Ascending aorta (tissue), 2 donors: ENCODE measurements at places on chromosomes 13 and 19.

DNA sequence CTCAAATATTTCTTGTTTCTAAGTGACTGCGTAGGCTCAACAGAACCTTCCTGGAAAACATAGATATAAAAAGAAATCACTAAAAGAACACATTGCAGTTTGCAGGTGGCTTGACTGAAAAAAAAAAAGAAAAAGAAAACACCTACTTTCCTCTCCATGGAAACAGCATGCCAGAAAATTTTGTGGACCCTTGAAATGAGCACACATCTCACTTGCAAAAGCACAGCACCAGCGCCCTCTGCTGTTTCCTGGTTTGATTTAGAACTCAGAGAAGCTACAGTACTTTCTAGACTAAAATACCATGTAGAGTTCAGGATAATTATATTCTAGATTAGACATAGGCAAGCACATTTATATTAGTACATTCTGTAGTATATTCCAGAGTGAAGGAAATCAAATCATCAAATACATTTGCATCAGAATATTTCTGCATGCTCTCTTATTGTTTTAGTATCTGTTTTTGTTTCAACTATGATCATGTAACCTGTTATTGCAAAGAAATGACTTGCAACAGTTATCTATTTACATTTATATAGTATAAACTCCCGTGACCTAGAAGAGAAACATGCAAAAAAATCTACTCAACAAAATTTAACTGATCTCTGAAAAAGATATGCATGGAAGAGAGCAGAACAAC, 22.3 kb upstream of the XPO4 start:
- DNase-seq = peak; percentile 86
- no peaks in the 10 kb centered on the region for H3K27me3 ChIP-seq
- no peaks in the 10 kb centered on the region for H3K4me1 ChIP-seq
- no peak overlapping the region for H3K27ac ChIP-seq
- no peaks in the 10 kb centered on the region for H3K36me3 ChIP-seq

- H3K4me1 ChIP-seq = no peaks in the 10 kb centered on the region
- H3K4me3 ChIP-seq = no peak overlapping the region
- H3K27me3 ChIP-seq = no peaks in the 10 kb centered on the region
- H3K36me3 ChIP-seq = peaks cover 79% of the 10 kb centered on the region
Measured at GRCh38 chr19:1425102-1425837, 12.9 kb upstream of the RPS15 start.

DNA sequence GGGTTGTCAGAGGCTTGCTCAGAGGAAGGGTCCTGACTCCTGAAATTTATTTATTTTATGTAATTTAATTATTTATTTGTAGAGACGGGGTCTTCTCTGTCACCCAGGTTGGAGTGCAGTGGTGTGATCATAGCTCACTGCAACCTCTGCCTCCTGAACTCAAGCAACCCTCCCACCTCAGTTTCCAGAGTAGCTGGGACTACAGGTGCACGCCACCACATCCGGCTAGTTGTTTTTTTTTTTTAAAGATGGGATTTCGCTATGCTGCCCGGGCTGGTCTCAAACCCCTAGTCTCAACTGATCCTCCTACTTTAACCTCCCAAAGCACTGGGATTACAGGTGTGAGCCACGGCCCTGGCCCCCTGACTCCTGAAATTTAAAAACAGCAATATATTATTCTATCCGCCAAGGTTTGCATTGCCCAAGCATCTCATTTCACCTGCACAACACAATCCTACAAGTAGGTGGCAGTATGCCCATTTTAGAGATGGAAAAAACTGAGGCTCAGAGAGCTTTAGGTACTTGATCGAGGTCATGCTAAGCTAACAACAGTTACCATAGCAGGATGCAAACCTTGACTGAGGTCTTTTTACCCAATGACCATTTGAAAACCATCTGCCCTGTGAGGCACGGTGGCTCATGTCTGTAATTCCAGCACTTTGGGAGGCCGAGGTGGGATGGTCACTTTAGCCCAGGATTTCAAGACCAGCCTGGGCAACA, 18.1 kb downstream of the ARHGEF18 start:
- H3K4me3 ChIP-seq = no peak overlapping the region
- DNase-seq = no peak
- no peaks in the 10 kb centered on the region for H3K36me3 ChIP-seq
- H3K4me1 ChIP-seq = no peaks in the 10 kb centered on the region
- H3K27me3 ChIP-seq = no peaks in the 10 kb centered on the region
- H3K27ac ChIP-seq = no peak overlapping the region

- no peak overlapping the region for H3K27ac ChIP-seq
- H3K27me3 ChIP-seq = no peaks in the 10 kb centered on the region
- no peak for DNase-seq
- H3K36me3 ChIP-seq = no peaks in the 10 kb centered on the region
- H3K4me1 ChIP-seq = no peaks in the 10 kb centered on the region
Measured at GRCh38 chr19:8174706-8175105, 25.3 kb upstream of the FBN3 start.

- no peak overlapping the region for H3K27ac ChIP-seq
- no peaks in the 10 kb centered on the region for H3K4me1 ChIP-seq
- H3K4me3 ChIP-seq = no peak overlapping the region
- no peaks in the 10 kb centered on the region for H3K36me3 ChIP-seq
Measured at GRCh38 chr19:22606954-22607652, 27.0 kb upstream of the ZNF492 start.

GRCh38 chr13:49246850-49247642, 679 bp upstream of the CDADC1 start:
- peak overlapping the region; percentile 67 for H3K4me3 ChIP-seq
- H3K27me3 ChIP-seq = no peaks in the 10 kb centered on the region
- H3K4me1 ChIP-seq = peaks cover 5% of the 10 kb centered on the region

DNA sequence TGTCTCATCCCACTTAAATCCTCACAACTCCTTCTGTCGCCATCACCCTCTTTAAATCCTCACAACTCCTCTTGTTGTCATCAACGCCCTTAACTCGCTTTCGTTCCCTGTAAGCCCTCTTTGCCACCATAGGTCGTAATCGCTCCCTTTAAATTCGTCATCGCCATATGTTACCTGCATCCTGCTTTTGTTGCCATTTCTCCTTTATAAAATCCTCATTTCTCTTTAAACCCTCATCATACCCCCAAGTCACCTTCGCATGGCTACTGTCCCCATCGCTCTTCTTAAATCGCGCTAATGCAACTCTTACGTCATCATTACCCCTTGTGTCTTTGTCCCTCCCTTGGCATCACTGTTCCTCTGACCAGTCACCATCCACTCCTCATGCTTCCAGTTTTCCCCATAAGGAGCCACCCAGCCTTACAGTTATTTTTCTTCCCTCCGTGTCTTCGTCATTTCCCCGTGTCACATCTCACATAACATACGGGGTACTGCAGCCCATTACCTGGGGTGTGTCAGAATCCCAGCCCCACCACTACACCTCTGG, 539 bp downstream of the PLD3 start:
- H3K4me3 ChIP-seq = peak overlapping the region; percentile 80
- no peaks in the 10 kb centered on the region for H3K27me3 ChIP-seq
- H3K27ac ChIP-seq = peak overlapping the region; percentile 51
- no peaks in the 10 kb centered on the region for H3K36me3 ChIP-seq
- no peak for DNase-seq

- no peak overlapping the region for H3K4me3 ChIP-seq
- H3K4me1 ChIP-seq = no peaks in the 10 kb centered on the region
- no peak for DNase-seq
- H3K27me3 ChIP-seq = no peaks in the 10 kb centered on the region
- no peak overlapping the region for H3K27ac ChIP-seq
Measured at GRCh38 chr13:64556376-64556775, 2673.8 kb downstream of the PCDH9 start.

DNA sequence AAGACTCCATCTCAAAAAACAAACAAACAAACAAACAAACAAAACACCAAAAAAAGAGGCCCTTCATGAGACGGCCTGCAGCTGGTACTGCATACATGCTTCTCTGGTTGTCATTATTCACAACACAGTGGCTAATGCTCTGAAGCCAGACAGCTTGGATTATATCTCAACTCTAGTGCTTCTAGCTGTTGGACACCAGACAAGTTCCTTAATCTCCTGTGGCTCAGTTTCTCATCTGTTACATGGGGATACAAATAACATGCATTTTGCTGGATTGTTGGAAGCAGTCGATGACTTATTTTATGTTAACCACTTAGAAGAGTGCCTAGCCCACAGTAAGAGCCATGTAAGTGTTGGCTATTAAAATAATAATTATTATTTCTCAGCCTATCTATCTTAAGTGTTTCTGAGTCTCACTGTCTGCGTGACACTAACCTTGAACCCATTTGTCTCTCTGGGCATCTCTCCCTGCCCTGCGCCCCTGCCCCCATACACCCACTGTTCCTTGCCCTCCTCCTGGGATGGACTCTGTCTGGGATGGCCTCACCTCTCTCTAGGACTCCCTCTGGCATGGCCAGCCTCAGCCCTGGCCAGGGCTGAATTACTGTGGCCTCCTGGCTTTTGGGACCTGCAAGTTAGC, 3.1 kb upstream of the JUNB start:
- DNase-seq = no peak
- peak overlapping the region; percentile 83 for H3K4me3 ChIP-seq
- peak overlapping the region; percentile 95 for H3K27ac ChIP-seq
- H3K4me1 ChIP-seq = peaks cover 44% of the 10 kb centered on the region
- H3K27me3 ChIP-seq = no peaks in the 10 kb centered on the region

DNA sequence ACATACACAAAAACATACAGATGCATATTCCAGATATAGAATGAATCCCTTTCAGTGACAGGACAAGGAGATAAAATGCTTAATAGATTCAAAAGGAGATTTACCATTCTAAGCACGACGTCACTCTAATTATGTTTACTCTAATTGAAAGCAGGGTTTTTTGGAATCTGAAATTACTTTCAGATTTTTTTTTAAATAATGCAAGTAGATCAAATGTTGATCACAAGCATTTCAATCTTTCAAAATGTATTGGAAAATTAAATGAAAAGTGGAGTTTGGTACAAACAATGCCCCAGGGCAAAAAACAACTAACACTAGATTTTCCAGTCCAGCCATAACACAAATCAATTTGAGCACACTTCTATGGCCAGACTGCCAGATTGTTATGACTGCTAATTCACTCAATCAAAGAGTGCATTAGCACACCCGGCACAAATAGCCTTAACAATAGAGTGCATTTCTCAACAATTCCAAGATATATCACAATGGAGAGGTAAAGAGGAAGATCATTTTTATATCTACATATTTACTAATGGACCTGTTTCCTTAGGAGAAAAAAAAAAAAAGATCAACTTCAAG, 4.3 kb upstream of the DACH1 start:
- no peak overlapping the region for H3K27ac ChIP-seq
- no peak for DNase-seq
- no peaks in the 10 kb centered on the region for H3K36me3 ChIP-seq
- no peaks in the 10 kb centered on the region for H3K27me3 ChIP-seq
- no peaks in the 10 kb centered on the region for H3K4me1 ChIP-seq

DNA sequence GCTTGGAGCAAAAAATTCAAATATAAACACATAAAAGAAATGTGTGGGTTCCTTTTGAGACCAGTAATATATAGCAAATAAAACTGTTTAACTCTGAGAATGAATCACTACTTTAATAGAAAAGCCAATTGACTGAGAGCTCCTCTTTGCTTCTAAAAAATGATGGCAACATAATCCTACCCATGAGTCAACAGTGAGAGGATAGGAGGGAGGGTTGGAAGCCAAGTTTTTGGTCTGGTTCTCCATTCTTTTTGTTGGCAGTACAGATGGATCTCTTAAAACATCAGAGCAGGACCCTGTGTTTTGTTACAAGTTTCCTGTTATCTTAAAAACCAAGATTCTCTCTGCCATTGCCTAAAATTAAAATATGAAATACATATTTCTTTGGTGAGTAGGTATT, 50.0 kb upstream of the POSTN start:
- H3K4me1 ChIP-seq = no peaks in the 10 kb centered on the region
- H3K36me3 ChIP-seq = no peaks in the 10 kb centered on the region
- no peak overlapping the region for H3K27ac ChIP-seq
- DNase-seq = no peak

GRCh38 chr19:38711726-38712153, 32.5 kb downstream of the CAPN12 start:
- DNase-seq = no peak
- H3K36me3 ChIP-seq = peaks cover 79% of the 10 kb centered on the region
- H3K4me3 ChIP-seq = peak overlapping the region; percentile 1

DNA sequence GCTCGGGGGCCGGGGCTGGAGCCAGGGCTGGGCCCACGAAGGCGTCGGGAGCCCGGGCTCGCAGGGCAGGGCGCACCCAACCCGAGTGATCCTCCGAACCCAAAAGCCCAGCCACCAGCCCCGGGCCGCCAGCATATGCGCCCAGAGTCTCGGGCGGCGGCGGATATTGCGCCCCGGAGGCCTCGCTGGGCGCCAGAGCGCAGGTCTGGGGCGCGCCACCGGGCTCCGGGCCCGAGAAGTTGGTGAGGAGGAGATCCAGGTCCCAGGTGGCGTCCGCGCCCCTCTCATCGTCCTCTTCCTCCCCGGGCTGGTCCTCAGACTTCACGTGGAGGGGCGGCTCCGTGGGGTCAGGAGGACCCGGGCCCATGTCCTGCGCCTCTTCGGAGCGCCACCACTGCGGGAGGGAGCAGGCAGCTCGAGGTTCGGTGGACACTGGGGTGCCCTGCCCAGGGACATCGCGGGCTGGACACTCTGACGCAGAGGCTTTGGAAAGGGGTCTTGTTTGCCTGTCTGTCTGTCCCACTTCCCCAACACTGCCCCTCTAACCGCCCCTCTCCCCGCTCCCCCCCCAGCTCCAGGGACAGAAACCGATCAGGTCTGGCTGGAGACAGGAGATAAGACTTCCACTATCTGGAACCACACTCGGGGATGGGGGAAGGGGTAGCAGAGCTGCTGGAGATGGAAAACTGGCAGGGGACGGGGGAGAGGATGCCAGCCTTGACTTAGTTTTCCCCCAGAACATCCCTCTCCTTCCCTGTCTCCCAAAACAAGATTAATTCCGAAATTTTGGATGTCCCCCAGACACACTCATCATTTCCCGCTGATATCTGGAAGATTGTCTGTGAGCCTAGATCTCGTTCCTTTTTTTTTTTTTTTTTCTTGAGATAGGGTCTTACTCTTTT, 1.0 kb downstream of the KLF1 start:
- H3K36me3 ChIP-seq = no peaks in the 10 kb centered on the region
- H3K27ac ChIP-seq = no peak overlapping the region
- peak overlapping the region; percentile 31 for H3K4me3 ChIP-seq

GRCh38 chr19:45451131-45451849, 16.5 kb upstream of the FOSB start:
- H3K27ac ChIP-seq = peak overlapping the region; percentile 83
- H3K36me3 ChIP-seq = no peaks in the 10 kb centered on the region
- DNase-seq = no peak
- peaks cover 37% of the 10 kb centered on the region for H3K4me1 ChIP-seq
- peak overlapping the region; percentile 66 for H3K4me3 ChIP-seq

DNA sequence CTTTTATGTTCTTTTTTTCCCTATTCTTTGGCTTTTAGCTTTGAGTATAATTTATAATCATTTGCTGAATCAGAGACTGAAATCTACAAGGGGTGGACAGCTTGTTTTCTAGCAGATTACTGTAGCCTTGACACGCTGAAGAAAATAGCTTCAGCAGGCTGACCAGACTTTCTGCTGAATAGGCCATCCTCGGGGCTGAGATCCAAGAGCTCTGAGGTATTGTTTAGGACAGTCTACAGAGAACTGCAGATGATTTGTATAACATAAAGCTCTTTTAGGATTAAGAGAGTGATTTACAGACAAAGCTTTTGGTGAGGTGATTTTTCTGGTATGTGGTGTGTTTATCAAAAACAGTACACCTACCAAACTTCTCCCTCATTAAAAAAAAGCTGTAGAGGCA, 16.8 kb downstream of the POLR1D start:
- no peak overlapping the region for H3K4me3 ChIP-seq
- H3K27me3 ChIP-seq = no peaks in the 10 kb centered on the region
- no peak for DNase-seq
- H3K4me1 ChIP-seq = peaks cover 6% of the 10 kb centered on the region
- H3K27ac ChIP-seq = peak overlapping the region; percentile 70

- peaks cover 16% of the 10 kb centered on the region for H3K36me3 ChIP-seq
- no peak for DNase-seq
- peaks cover 3% of the 10 kb centered on the region for H3K4me1 ChIP-seq
- no peaks in the 10 kb centered on the region for H3K27me3 ChIP-seq
- H3K4me3 ChIP-seq = no peak overlapping the region
Measured at GRCh38 chr13:29507356-29507755, 88.1 kb downstream of the SLC7A1 start.
